Amniotic stem cell (primary cell): ENCODE measurements at places on chromosomes 12 and 14.

- DNase-seq, result no peak
Measured at GRCh38 chr14:78232231-78233000, 62.2 kb downstream of the NRXN3 start.

- DNase-seq, result no peak
Measured at GRCh38 chr12:78156751-78157150, 326.1 kb downstream of the NAV3 start.

- DNase-seq, result no peak
Measured at GRCh38 chr12:23055004-23055403, 430.0 kb downstream of the ETNK1 start.

- no peak for DNase-seq
Measured at GRCh38 chr12:52442600-52443061, 8.5 kb upstream of the KRT75 start.

- no peak for DNase-seq
Measured at GRCh38 chr14:22926316-22926715, 2.9 kb downstream of the PRMT5 start.

GRCh38 chr12:21330682-21331253 is 3.9 kb downstream of the SLCO1A2 start:
- DNase-seq, result no peak

DNA sequence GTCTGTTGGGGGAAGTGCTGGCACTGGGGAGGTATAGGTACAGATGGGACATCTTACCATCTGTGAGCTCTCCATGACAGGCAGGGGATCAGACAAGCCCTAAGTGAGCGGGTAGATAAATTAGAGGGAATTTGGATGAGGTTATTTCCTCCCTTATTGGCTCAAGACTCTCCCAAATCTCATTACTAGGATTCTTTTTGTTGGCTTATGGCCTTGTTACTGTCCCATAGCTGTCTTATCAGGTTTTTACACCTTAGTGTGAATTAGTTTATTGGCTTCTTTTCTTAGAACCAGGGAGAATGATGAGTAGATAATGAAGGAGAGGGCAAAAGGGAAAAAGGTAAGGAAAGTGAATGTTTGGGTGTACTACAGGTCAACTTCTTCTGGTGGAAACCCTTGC is 191.1 kb upstream of the PRICKLE1 start:
- DNase-seq, result no peak

DNA sequence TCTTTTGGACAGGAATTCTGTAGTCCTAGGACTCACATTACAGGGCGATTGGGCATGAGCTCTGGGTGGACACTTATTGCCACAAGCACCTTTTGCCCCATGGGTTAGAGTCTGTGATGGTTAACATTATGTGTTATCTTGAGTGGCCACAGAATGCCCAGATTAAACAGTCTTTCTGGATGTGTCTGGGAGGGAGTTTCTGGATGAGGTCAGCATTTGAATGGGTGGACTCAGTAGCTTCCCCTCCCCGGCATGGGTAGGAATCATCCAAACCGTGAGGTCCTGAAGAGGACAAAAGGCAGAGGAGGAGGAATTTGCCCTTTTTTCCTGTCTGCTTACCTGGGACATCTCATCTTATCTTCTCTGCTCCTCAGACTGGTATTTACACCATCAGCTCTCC is 85.6 kb downstream of the BMP4 start:
- DNase-seq, result no peak

DNA sequence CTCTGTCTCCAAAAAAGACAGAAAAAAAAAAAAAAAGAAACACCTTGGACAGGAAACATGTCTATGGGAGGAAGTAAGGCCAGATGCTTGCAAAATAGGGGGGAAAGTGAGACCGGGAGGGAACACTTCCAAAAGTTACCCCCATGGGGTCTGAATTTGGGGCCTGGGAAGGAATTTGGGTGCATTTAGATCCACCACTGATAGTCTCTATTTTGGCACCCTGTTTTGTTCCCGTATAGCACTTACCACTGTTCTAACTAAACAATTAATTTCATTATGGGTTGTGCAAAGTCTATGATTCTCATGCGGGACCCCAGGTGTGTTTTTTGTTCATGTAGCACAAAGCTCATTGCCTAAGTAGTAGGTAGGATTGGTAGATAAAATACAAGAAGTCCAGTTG is 1.4 kb upstream of the MLEC start:
- no peak for DNase-seq

DNA sequence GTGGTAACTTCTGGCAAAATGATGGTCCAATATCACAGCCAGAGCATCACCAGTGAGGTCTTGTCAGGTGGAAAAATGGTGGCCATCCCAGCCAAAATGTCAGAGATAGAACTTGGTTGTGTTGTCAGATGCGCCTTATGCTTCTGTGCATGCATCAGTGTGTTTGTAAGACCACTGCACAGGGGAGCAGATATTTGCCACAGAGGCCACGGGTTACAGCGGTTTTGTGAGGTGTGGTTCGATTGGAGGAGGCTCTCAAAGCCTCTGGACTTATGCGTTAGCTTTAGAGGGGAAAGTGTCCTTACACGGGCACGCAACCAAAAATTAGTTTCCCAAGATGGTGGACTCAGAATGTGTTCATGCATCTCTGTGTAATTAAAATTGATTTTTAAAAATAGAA is 243.8 kb downstream of the ADGRD1 start:
- DNase-seq, result no peak

- DNase-seq, result no peak
Measured at GRCh38 chr12:95838125-95838524, 20.6 kb upstream of the SNRPF start.

GRCh38 chr14:71049435-71050133 is 142.3 kb downstream of the PCNX1 start:
- no peak for DNase-seq

DNA sequence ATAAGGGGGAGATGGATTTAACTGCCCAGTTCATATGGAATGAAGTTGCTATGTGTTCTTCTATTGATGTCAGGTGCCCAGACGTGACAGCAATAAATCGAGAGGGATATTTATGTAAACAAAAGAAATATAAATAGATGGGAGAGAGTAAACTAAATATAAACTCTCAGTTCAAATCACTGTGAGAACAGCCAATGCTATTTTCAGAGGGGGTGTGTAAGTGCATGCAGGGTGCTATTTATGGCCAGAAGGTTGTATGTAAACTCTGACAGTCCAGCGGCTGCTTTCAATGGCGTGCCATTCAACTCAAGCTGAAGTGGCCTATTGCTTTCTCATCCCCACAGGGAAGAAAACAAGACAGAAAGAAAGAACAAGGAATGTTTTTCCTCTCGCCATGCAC is 127.2 kb downstream of the KCNA5 start:
- no peak for DNase-seq

DNA sequence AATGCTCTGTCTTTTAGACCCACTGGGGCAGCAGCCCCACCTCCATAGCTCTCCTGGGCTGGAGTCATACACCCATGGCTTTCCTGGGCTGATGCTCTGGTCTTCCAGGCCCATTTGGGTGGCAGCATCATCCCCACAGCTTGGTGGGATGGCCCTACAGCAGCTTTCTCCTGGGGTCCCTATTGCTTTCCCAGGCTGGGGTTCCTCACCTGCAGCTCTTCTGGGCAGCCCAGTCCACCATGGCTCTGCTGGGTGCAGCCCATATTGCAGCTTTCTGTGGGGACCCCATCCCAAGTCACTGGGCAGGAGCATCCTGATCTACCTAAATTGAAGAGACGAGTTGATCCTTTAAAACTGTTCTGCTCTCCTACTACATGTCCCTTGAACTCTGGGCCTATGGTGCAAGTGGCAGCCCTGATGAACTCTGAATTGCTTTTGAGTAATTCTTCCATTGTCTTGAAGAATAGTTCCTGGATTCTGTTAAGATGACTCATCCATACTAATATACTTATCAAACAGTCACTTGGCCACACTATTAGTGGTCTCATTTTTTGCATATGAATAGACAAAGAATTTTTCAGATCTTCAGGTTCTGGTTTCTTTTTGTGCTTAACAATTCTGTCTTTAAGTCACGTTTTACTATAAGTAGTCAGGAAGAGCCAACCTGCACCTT is 390.1 kb downstream of the DPF3 start:
- DNase-seq, result no peak

GRCh38 chr14:40983604-40984003 is 623.1 kb upstream of the LRFN5 start:
- no peak for DNase-seq

GRCh38 chr12:47105914-47106674 is 26.3 kb upstream of the AMIGO2 start:
- DNase-seq, result no peak

DNA sequence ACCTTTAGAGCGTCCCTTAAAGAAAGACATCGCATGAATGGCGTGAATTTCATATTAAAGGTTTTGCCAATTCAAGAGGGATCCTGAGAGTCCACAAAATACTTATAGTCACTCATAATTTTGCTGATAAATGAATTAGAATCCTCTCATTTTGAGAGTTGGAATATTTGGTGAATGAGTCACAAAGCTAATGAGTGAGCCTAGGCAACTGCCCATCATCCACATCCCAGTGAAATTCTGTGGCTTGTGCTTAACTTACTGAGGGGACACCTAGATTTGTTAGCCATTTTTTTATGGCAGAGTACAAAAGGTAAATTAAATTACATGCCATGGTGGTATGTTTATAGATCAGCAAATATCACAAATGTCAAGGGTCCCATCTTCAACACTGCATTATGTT is 12.7 kb upstream of the NOXRED1 start:
- no peak for DNase-seq

GRCh38 chr12:96034621-96035282 is 635 bp downstream of the LTA4H start:
- DNase-seq, result no peak

- no peak for DNase-seq
Measured at GRCh38 chr14:41957459-41957858, 350.8 kb downstream of the LRFN5 start.

GRCh38 chr14:92362781-92363235 is 39.8 kb downstream of the SLC24A4 start:
- DNase-seq, result no peak

DNA sequence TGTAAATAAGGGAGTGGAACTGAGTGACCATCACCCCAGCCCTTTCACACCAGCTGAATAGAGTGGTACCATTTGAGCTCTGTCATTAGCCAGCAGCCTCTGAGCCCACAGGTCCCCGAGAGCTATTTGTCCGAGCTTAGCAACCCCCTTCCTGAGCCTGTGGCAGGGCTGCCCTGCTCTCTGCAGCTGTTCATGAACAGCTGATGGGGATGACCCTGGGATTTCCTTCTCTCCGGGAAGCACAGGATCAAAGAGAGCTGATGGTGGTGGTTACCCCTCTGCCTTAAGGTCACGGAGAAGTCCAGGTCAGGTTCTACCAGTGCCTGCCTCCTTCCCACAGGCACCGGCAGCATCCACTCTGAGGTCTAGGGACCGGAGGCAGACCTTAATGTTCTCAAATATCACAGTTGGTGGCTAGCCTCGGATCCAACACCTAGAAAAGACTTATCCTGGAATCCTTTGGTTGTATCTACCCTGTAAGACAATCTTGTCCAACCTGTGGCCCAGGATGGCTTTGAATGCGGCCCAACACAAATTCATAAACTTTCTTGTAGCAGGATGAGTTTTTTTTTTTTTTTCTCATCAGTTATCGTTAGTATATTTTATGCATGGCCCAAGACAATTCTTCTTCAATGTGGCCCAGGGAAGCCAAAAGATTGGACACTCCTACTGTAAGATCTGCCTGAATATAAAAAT is 81.1 kb downstream of the ESRRB start:
- DNase-seq, result no peak

DNA sequence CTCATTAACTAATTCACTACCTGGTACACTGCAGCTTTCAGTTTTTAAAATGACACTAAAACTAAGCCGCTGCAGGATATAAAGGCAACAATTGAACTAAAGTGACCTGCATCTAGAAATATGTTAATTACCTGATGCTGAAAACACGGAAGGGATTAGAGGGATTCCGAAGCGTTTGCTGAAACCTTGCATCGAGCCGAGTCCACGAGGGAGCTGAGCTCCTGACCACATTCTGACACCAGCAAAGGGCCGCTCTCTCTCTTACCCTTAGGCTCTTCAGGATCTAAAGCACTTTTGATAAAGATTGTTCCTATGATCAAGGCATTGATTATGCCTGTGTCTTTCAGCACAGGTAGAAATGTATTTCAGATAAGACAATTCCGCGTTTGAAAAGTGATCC is 59.5 kb upstream of the CDKN3 start:
- DNase-seq, result no peak

- DNase-seq, result no peak
Measured at GRCh38 chr14:49105512-49105911, 480.7 kb downstream of the RPS29 start.

DNA sequence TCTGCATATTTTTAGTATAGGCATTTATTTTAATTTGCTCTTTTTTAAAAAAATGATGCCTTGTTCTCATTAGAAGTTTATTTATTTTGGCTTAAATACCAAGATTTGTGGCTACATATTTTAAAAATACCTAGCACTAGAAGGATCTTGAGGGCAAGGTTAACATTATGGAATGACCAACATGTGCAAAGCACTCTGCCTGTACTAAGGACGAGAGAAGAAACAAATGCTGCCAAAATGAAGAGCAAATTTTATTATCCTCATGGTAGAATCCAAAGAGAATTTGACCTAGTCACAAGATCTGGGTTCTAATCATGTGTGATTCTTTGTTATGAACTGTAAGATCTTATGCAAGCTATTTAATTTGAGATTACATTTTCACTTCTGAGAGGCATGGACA is 2.8 kb downstream of the CAND1 start:
- DNase-seq, result no peak

- no peak for DNase-seq
Measured at GRCh38 chr12:27233814-27234213, 10.3 kb upstream of the STK38L start.

DNA sequence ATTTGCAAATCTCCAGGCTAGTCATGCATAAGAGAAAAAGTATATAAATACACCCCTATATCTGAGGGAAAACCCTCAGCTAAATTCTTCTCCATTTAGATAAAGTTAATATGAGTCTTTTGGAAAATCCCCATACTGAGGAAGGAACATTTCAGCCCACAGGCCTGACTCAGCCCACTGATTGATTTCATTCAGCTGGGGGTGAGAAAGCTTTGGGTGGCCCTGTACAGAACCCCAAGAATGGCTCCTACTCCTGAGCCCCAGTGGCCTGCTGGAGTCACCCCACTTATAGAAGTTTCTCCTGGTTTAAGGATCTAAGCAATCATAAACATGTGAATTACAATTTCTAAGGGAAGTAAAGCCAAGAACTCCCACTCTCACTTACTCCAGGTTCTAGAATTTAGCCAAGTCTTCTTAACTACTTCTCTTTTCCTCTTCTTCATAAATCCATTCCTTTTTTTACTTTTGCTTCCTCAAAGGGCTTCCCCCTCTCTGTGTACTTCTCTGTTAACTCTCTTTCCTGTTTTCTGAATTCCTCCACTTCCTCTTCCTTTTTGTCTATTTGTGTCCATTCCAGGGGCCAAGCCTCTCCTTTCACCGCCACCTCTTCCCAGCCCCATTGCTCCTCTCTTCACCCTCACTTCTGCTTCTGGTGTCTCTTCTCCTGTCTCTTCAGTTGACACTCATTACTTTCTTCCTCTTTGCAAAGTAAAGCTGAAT is 21.0 kb downstream of the RTN1 start:
- no peak for DNase-seq

GRCh38 chr12:113065126-113066007 is 8.8 kb downstream of the DTX1 start:
- DNase-seq, result no peak

GRCh38 chr12:81095501-81096232 is 17.8 kb downstream of the ACSS3 start:
- DNase-seq, result no peak
